Epithelial cell of proximal tubule (primary cell): ENCODE measurements at places on chromosomes 7 and 10. TPM values are rescaled to one million over a fixed set of nuclear protein-coding genes. Genes with fewer than 3 reads are reported as not detected.

DNA sequence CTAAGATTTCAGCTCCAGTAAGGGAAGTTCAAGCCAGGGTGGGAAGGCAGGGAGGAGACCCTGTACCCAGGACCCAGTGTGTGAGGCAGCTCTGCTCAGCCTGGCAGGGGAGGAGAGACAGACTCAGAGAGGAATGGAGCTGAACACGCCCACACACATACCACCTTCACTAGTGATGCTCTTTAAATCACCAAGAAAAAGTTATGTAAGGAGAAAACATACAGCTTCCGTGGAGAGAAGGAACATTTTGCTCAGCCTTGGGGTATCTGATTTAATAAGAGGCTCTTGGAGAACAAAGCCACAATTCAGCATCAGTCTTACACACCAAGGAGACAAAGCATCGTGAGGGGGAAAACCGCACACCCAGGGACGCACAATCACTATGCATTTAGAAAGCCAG, 62.9 kb downstream of the PRKAG2 start:
- DNase-seq: no peak

DNA sequence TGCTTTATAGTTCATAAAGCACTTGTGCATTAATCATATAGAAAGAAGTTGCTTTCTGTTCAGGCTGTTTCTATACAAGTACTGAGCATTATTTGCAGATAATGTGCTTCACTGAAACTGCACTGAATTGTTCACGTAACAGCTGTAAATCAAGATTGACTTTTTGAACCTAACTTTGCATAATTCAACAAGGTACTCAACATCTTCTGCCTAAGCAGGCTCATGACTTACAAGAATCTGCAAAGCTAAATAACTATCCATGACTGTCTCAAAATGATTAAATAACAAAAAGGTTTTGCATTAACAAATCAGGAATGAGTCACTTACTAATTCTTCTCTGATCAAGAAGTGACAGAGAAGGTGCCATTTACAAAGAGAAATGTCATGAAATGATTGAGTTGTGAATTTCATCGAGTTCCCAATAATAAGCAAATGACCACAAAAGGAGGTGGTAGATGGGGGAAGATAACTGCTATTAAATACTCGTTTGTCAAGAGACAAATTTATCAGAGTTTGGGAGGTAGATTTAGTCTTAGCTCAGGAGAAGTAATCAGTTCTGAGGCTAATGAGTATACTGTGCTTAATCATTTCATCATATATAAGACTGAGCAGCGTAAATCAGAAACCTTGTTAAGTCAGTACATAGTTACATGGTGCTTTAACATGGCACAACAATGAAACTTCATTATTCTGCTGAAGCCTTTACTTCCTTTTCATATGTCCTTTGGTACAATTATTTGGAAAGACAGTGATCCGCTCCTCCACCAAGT, 161.3 kb upstream of the LRRN3 start:
- no peak for DNase-seq

GRCh38 chr10:132669208-132669861, 116.6 kb downstream of the NKX6-2 start:
- DNase-seq: no peak

- DNase-seq: no peak
Observed at GRCh38 chr7:5528071-5528814, 104.6 kb upstream of the TNRC18 start.

- DNase-seq: no peak
Observed at GRCh38 chr7:35754741-35755140, 46.1 kb upstream of the SEPTIN7 start.

DNA sequence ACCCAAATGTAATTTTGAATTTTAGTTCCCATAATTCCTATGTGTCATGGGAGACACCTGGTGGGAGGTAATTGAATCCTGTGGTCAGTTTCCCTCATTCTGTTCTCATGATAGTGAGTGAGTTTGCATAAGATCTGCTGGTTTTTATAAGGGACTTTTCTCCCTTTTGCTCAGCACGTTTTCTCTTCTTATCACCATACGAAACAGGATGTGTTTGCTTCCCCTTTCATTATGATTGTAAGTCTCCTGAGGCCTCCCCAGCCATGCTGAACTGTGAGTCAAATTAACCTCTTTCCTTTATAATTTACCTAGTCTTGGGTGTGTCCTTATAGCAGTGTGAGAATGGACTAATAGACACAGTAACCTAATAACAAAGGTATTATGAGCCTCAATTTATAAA, 36.1 kb upstream of the ZNF736 start:
- no peak for DNase-seq

The ITIH5 gene
- not detected in 2 replicates for total RNA-seq
